Activated T-helper 1 cell treated with anti-CD3 and anti-CD28 coated beads, Interleukin-12 subunit alpha, Interleukin-12 subunit beta, Interleukin-2, Interleukin-4 antibody, amounts not matched to agents 30 ng/mL and 10 ng/mL and 1 ng/mL, durations not matched to agents 14 hours and 24 hours and 36 hours (primary cell): ENCODE measurements at places on chromosomes 12 and 14. TPM values are rescaled to one million over a fixed set of nuclear protein-coding genes. Genes with fewer than 3 reads are reported as not detected.
A peak's percentile ranks its signal among the peaks of the same experiment; 100 is the strongest.

GRCh38 chr12:102896067-102896466 is 21.0 kb downstream of the PAH start:
- DNase-seq: no peak

DNA sequence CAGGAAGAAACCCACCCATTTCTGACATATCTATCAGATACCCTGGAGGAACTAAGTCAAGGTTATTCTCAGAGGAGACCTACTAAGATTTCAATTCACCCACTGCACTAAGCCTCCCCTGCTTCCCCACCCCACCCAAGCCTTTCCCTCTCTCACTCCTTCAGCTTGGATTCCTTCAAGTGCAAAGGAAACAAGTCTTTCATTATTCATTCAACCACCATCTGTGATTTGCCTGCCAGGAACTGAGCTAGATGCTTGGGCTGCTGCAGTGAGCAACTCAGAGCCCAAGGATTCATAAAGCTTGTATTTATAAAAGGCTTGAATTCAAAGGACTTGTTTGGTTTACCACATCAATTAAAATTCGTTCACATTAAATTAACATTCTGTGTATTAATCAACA is 161.3 kb downstream of the GXYLT1 start:
- no peak for DNase-seq

- DNase-seq: no peak
Measured at GRCh38 chr12:129868575-129868974, 35.2 kb downstream of the TMEM132D start.

GRCh38 chr12:32211900-32212156 is 105.2 kb downstream of the BICD1 start:
- DNase-seq: no peak

DNA sequence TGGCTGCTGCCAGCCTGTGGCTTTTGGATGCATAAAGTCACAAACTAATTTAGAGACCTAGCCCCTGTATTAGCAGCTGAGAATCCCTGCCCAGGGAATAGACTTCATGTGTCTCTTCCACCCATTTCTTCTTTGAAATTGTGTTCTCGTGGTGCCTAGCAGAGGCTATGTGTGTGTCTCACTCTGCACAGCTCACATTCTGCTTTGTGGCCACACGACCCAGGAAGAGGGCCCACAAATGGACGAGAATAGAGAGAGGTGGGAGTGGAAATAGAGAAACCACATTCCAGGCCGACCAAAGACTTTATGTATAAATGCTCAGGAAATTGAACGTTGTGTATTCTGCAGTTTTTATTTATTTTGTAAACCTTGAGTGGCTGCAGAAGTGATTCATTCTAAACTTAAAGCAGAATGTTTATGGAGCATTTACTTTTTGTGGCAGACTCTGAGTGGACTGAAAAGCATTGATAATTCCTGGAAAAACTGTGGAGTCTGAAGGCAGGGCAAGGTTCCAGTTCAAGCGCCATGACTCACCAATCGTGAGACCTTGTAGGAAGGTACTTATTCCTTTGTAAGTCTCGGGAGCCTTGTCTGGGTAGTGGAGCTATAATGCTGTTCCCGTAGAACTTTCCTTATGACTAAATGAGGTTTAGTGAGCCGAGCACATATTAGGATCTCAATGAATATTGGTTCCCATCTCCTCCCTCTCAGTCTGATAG is 9.1 kb downstream of the B4GALNT3 start:
- no peak for DNase-seq

DNA sequence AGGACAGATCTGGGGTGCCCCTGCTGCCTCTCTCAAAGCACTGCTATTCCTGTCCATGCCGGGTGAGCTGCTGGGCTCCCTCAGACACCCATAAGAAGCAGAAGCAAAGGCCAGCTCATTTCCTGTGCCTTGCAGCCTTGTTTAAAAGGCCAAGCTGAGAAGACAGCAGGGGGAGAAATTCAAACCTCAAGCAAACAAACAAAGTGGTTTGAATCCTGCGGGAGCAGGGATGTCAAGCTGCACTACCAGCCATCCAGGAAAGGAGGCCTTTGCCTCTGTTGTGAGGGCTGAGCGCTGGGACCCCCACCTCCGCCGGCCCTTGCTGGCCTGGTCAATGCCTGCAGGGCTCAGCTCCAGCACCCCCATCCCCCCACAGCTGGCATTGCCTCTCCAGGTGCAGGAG is 176.5 kb downstream of the PIWIL1 start:
- DNase-seq: no peak

GRCh38 chr14:30849354-30849753 is 25.0 kb upstream of the COCH start:
- DNase-seq: no peak

GRCh38 chr12:15268927-15269552 is 47.8 kb upstream of the RERG start:
- peak; percentile 12 for DNase-seq

The CLEC4D gene
- total RNA-seq: not detected in 2 replicates

GRCh38 chr12:31729705-31730104 is 884 bp upstream of the AMN1 start:
- no peak for DNase-seq

The AVPR1A gene
- total RNA-seq: not detected in 2 replicates

The ANKS1B gene
- total RNA-seq: 2.8 TPM in 2 replicates

- DNase-seq: no peak
Measured at GRCh38 chr14:65137648-65138307, 35.5 kb upstream of the MAX start.

The FOS gene
- 40.9 and 41.9 TPM in 2 replicates for total RNA-seq

- DNase-seq: no peak
Measured at GRCh38 chr14:98878282-98878681, 393.7 kb downstream of the BCL11B start.

GRCh38 chr12:1369938-1370500 is 224.4 kb downstream of the FBXL14 start:
- DNase-seq: no peak

DNA sequence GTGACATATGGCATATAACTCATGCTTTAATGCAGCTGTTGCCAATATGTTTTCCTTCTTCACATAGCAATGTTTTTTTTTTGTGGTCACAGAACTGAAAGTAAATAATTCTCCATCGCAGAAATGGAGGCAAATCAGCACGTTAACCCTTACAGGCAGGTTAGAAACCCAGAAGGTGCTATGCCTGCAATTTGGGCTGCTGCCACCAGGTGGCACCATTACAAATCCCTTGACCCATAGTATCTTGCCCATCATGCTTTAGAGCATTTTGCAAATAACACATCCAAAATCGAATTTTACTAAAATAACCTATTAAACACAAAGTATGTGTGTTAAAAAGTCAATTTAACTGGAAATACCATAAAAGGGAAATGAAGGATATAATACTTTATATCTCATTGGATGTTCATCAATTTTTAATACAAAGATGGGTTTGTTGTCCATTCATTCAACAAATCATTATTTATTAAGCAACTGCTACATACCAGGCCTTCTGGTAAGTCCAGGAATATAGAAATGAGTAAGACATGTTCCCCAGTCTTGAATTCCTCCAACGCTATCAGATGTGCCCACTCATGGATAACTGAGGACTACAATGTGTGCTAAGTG is 340.1 kb downstream of the GLT1D1 start:
- no peak for DNase-seq

DNA sequence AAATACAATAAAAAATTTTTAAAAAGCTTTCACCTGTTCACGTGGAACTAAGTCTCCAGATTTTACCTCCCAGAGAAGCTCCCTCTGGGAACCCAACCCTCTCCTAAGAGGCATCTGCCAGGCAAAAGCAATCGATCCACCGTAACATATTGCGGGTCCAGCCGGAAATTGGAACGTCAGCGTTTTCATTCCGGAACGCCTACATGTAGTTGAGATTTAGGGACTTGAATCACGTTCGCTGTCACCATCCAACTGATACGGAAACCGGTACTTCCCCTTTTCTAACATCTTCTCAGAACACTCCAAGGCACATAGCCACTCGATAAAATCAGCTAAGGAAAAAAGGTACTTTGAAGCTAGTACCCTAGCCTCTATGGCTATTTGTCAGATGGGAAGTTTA is 70.3 kb downstream of the COX16 start:
- no peak for DNase-seq
